ENCODE measurements at places on chromosomes 16 and 17.

GRCh38 chr16:53504665-53505064, 1.7 kb upstream of the AKTIP start:
- DNase-seq = no peak

GRCh38 chr16:53893731-53894435, 189.9 kb downstream of the FTO start:
- peak; percentile 87 for DNase-seq

DNA sequence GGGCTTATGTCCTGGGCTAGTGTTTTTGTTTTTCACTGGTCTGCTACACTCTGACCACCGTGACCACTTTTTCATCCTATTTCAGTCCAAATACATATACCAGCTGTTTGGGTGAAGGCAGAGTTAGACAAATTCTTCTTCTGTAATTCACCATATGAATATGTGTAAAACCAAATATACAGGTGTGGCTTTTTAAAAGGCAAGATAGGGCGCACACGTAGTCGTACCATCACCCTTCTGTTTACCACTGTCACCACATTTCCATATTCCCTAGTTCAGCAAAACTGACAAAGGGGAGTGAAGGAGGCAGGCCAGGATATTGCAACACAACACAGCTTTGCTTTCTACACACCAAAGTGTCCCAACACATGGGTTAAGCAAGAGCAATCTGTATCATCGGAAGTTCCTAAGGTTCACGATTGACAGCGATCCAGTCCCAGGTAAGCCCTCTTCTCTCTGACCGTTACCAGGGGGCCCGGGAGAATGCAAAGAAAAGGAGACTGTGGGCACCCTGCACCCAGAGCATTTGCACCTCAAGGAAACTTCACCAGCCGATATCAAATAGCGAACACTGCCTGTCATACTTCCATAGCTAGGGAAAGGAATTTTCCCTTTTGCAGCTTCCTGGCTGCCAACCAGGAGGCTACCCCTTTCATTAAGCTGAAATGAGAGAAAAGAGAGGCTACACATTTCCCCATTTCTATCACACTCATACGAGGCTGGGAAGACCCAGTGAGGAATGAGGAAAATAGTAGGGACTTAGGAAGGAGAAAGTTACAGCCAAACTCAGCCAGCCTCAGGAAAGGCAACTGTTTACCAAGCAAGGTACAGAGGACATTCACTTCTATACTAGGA, 23.1 kb downstream of the CREBBP start:
- peak; percentile 79 for DNase-seq

- DNase-seq = peak; percentile 33
Observed at GRCh38 chr16:4879049-4879448, 31.8 kb downstream of the UBN1 start.

DNA sequence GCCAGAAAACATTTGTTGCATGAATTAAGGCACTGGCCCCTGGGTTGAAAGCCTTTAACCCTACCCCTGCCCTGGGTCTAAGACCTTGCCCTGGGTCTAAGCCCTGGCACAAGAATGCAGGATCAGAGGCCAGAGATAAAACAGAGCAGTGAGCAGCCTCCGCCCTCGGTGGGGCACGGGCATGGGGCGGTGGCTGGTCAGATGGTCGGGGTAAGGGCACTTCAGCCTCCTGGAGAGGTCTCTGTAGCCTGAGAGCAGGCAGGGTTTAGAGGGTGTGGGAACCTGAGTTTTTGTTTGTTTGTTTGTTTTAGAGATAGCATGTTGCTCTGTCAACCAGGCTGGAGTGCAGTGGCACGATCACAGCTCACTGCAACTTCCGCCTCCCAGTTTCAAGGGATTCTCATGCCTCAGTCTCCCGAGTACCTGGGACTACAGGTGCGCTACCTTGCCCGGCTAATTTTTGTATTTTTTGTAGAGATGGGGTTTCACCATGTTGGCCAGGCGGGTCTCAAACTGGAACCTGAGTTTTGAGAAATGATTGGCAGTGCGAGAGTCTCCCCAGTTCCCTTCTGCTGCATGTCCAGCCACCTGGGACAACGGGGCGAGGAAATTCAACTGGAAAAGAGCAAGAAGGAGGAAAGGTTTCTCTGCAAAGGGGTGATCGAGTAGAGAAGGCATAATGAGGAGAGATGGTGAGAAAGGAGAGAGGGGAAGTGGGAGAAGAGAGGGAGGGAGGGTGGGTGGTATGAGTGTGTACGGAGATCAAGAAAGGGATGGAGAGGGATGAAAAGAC, 27.7 kb downstream of the TNS4 start:
- no peak for DNase-seq

- no peak for DNase-seq
Observed at GRCh38 chr17:80695979-80696378, 151.3 kb downstream of the RPTOR start.

DNA sequence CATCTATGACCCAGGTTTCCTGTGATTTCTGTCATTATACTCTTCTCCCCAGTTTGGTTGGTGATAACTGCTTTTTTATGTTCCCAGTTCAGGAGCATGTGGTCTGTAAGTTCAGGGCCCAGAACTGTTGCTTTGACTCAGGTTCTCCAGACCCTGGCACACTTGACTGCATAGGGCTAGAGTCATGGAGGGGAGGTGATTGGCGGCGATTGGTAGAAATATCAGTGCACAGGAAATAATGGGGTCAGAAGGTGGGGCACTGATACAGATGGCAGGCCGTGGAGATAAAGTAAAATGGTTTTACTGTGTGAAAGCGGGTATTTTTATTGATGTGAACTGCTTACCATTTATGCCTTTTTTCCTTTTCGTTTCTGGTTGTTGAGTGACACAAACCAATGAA, 28.7 kb downstream of the TAC4 start:
- no peak for DNase-seq

GRCh38 chr16:28925386-28926228, 569 bp upstream of the RABEP2 start:
- DNase-seq = peak; percentile 91
